Stomach (tissue), 19 donors: ENCODE measurements at places on chromosomes 5 and 9. TPM values are rescaled to one million over a fixed set of nuclear protein-coding genes. Genes with fewer than 3 reads are reported as not detected.

Gene CCL21
- 1.7 TPM for total RNA-seq

Gene GRXCR2
- not detected for total RNA-seq

Gene ARSI
- 7.0 TPM for total RNA-seq

Gene CARD6
- 2.3 TPM for total RNA-seq

Gene CMBL
- total RNA-seq = not detected

Gene RXRA
- total RNA-seq = 46.0 TPM

Gene C9orf57
- not detected for total RNA-seq
